Astrocyte of the cerebellum (primary cell): ENCODE measurements at places on chromosomes 16 and 17.
A peak's percentile ranks its signal among the peaks of the same experiment; 100 is the strongest.

DNA sequence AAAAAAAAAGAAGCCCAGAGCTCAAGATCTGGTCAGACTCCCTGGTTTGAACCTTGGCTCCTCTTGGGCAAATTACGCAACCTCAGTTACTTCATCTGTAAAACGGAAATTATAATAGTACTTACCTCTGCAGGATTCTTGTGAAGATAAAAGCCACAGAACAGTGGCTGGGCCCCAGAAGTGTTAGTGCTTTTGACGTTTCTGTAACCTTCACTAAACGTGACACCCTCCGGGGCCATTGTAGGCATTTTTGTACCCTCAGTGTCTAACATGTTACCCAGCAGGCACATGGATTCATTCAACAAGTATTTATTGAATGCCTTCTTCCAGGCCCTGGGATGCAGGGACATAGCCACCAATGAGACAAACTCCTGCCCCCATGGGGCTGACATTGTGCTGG, 58.0 kb downstream of the PITPNC1 start:
- no peak for DNase-seq

GRCh38 chr16:22969567-22969966, 155.6 kb downstream of the HS3ST2 start:
- no peak for DNase-seq

- DNase-seq = no peak
Measured at GRCh38 chr17:22374741-22375140, 682.4 kb downstream of the KCNJ18 start.

GRCh38 chr16:70512456-70512855, 10.9 kb downstream of the COG4 start:
- DNase-seq = no peak

DNA sequence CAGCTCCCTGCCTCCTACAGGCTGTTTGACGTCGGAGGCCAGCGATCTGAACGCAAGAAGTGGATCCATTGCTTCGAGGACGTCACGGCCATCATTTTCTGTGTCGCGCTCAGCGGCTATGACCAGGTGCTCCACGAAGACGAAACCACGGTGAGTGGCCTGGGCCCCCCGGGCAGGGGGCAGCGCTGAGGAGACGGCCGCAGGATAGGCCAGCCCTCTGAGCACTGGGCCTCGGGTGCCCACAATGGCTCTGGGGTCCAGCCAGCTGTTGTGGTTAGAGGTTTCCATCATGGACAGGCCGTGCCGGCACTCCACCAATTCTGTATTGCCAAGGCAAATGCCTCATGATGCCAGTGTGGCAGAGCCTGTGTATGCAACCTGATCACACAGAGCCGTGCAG, 88.6 kb downstream of the AMFR start:
- no peak for DNase-seq

DNA sequence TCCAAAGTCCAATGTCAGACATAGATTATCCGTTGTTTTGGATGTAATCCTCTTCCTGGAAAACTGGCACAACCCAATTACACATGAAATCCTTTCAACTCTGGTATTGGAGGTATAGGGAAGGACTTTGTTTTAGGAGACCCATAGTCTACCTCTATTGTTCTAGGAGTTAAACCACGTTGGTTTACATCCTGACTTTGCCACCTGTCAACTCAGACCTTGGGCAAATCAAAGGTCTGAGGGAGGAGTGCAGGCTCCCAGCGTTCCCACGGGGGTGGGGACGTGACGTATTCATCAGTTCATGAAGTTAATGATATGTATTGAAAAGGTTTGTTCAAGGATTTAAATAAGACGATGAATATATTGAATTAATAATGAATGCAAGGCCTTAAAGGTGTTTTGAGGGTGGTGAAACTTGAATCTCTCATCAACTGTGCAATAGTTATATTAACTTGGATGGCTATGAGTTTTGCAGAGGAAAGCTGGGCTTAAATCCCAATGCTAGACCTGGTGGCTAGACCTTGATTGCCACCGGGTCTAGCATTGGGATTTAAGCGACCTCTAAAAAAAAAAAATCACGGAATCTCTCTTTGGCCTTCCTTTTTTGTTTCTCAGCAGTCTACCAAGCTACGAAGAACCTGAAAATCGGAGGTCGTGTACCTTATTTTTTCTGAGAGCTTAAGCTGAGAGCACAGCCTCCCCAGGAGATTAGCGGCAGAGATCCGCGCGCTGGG, 744 bp upstream of the NF1 start:
- DNase-seq = no peak

GRCh38 chr16:14329727-14330350, 258.7 kb downstream of the MRTFB start:
- no peak for DNase-seq

GRCh38 chr17:31456814-31457213, 65.3 kb downstream of the RAB11FIP4 start:
- no peak for DNase-seq

DNA sequence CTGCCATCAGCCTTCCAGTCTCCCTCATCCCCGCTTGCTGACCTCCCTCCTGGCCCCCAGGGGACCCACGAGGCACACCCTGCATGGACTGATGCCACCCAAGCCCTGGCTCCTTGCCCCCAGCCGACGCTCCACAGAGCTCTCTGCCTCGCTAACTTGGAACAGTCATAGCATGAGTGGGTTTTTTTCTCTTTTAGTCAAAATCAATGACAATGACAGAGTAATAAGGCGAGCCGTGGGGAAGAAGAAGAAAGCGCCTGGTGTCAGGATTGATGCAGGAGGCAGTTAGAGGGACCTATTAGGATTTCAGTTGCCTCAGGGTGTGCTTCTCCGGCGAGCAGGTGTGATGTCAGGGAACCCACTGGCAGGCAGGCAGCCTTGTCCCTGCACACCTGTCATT, 176.3 kb upstream of the TNRC6C start:
- no peak for DNase-seq

DNA sequence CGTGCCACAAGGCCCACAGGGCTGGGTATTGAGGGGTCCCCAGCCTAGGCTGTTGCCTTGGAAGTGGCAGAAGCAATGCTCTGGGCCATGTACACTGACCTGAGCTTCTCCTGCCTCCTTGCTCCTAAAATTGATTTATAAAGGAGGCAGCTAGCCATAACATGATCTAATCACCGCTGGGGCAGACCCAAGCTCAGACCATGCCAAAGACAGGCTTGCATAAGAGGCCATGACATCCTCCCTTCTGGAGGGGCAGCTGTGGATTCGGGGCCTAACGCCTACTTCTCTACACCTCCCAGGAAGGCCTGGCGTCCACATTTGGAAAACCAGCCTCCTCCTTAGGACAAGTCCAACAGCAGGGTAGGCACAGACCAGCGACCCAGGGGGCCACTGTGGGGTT, 12.3 kb downstream of the HSD11B2 start:
- DNase-seq = no peak

GRCh38 chr17:42405076-42405475, 16.8 kb upstream of the STAT3 start:
- no peak for DNase-seq

GRCh38 chr16:8796469-8797363, 723 bp downstream of the TMEM186 start:
- no peak for DNase-seq

GRCh38 chr17:44912763-44913544, 2.3 kb downstream of the GFAP start:
- DNase-seq = no peak

DNA sequence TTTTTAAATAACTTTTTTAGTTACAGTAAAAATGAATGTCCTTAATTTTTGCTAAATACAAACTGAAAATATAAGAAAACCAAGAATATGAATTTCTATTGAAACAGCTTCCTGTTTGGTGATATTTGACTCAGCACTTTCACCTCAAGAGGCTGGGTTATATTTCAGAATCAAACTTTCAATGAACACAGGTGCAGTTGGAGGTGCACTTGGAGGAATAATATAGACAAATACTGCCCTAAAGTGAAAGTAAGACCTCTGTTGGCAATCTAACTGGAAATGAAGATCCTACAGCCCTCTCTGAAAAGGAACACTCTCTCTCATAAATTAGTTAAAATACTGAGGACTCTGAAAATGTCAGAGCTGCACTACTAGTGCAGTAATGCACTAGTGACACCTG, 106.2 kb downstream of the BRIP1 start:
- DNase-seq = no peak

- no peak for DNase-seq
Measured at GRCh38 chr17:72474719-72475477, 354.1 kb downstream of the SOX9 start.

GRCh38 chr16:5549802-5550201, 452.2 kb upstream of the EEF2KMT start:
- DNase-seq = peak; percentile 27

GRCh38 chr16:13864689-13865088, 55.3 kb upstream of the ERCC4 start:
- DNase-seq = no peak

DNA sequence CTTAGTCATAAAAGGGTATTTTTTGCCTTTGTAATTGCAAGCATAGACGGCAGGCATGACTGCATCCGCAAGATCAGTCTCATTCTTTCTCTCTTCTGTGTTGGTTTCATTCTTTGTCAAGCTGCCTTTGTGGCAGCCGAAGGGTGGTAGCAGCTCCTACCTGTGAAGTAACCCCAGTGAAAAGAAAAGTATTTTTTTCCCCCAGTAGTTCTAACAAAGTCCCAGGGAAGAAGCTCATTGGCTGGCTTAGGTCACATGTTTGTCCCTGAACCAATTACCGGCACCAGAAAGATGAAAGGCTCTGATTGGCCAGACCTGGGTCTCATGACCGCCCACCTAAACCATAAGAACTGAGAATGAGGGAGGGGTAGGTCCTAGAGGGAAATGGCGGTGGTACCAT, 110.7 kb downstream of the RAP1GAP2 start:
- DNase-seq = no peak

DNA sequence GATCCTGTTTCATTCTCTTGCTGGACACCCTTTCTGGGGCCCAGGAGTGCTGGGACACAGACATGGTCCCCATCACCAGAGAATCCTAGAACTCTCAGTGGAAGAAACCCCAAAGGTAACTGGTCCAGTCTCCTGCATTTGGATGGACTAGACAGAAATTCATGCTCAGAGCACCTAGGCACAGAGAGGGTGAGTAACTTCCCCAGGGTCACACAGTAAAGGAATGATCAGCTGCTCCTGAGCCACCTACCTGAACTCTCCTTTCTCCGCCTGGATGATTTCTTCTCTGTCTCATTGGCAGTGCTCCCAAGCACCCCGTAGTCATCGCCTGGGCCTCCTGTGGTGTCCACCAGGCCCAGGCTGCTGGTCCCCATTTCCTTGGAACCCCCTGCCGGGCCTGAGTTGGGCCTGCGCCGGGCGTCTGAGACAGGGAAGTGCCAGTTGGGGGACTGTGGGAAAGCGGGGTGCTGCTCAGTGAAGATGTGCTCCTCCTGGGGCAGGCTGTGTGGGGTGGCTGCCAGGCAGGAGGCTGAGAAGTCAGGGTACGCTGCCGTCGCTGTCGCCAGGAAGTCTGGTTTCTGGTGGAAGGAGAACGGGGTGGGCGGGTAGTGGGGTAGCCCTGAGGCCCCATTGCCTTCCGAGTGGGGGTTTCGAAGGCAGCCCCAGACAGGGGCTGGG, 767 bp downstream of the MEOX1 start:
- DNase-seq = no peak

GRCh38 chr17:29624586-29624985, 1.9 kb upstream of the CORO6 start:
- no peak for DNase-seq

GRCh38 chr17:34579979-34580684, 750 bp downstream of the TMEM132E start:
- DNase-seq = no peak

DNA sequence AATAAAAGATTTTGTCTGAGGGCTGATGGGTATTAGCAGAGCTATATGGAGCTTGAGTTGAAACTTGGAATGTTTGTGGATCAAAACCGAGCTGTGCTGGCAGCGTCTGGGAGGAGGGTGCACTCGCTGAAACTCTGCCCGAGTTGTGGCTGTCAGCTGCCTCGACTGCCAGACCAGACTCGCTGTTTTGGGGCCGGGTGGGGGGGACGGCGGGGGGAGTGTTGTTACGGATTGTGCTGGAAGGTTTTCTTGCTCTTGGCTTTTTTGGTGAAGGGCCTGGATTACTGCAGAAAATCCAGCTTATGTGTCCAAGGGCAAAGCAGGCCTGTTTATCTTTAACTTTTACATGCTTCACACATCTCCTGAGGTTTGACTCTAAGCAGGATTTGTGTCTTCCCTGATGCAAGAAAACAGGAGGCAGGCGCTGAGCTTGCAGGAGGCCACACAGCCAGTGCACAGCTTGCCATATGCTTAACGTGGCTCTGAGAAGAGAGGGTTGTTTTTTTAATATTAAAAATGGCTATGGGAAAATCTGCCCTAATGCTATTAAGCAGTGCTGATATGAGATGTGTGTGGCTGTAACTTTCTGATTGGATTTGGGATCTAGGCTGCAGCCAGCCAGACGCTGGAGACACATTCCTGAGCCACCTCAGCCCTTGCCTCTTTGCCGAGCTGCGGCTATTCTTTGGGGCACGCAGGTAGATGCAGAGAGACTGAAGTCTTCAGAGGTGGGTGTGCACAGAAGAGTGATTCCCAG, 20.5 kb upstream of the RPTOR start:
- no peak for DNase-seq

DNA sequence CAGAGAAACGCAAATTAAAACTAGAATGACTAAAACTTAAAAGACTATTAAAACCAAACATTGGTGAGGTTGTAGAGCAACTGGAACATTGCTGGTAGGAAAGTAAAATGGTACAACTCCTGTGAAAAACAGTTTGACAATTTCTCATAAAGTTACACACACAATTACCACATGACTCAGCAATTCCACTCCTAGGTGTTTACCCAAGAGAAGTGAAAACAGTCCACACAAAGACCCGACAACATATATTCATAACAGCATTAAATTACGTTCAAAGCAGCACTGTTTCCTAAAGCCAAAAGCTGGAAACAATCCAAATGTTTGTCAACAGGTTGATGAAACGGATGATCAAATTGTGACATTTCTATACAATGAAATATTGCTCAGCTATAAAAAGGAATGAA, 26.5 kb upstream of the ALOX12 start:
- no peak for DNase-seq

DNA sequence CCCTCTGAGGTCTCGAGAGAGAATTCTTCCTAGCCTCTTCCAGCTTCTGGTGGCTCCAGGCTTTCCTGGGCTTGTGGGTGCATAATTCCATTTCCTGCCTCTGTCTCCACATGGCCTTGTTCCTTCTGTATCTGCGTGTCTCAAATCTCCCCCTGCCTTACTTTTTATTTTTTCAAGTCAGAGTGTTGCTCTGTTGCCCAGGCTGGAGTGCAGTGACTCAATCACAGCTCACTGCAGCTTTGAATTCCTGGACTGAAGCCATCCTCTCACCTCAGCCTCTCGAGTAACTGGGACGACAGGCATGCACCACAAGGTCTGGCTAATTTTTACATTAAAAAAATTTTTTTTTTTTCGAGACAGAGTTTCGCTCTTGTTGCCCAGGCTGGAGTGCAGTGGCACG, 120.6 kb downstream of the SHISA9 start:
- DNase-seq = peak; percentile 29

- peak; percentile 32 for DNase-seq
Measured at GRCh38 chr17:35889818-35890773, 9.9 kb upstream of the CCL5 start.
